Activated CD8-positive, alpha-beta memory T cell treated with anti-CD3 and anti-CD28 coated beads, Interleukin-2, amount 10 ng/mL, durations not matched to agents 7 days and 5 days (primary cell): ENCODE measurements at places on chromosomes 3 and 15.
A peak's percentile ranks its signal among the peaks of the same experiment; 100 is the strongest.

DNA sequence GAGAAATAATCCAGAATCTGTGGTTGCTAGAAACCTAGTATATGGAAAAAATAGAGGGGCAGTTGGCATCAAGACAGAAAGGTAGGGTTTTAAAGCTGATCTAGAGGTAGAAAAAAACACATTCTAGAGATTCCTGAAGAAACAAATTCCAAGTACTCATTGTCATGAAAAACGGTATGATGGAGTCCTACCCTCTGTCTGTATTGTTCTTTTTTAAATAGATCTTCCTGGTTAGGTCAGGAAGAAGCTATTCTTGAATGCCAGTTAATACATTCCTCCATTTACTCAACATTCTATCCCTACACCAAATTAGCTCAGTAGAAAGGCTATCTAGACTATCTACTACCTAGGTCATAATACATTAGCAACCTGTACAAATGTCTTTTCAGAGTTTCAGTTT lies 364.7 kb downstream of the FHIT start:
- H3K36me3 ChIP-seq: no peaks in the 10 kb centered on the region
- no peaks in the 10 kb centered on the region for H3K4me1 ChIP-seq
- no peak overlapping the region for H3K4me3 ChIP-seq

- no peak overlapping the region for H3K27ac ChIP-seq
- H3K4me3 ChIP-seq: no peak overlapping the region
- no peaks in the 10 kb centered on the region for H3K36me3 ChIP-seq
- DNase-seq: no peak
Measured at GRCh38 chr3:117524890-117525289, 815.3 kb downstream of the TUSC7 start.

DNA sequence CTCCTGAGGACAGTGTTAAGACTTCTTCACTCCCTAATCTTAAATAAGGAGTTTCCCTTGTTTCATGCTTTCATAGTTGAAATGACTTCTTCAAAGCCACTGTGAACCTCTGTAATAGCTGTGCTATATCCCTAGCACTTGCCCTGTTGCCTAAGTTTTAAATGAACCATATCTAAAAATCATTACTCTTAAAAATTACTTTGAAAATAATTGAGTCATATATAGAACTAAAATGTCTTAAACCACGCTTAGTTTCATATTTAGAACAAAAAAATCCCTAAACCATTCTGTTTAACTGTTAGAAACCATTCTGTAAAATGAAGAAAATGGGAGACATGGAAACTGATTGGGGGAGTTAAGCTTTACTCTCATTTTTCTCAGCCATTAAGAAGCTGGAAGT lies 29.8 kb downstream of the DNAJC19 start:
- H3K4me3 ChIP-seq: no peak overlapping the region
- peaks cover 68% of the 10 kb centered on the region for H3K36me3 ChIP-seq
- peaks cover 14% of the 10 kb centered on the region for H3K4me1 ChIP-seq
- DNase-seq: no peak
- peak overlapping the region; percentile 65 for H3K27ac ChIP-seq

GRCh38 chr15:71003319-71003718 lies 110.7 kb downstream of the LRRC49 start:
- H3K4me3 ChIP-seq: no peak overlapping the region
- H3K36me3 ChIP-seq: no peaks in the 10 kb centered on the region
- H3K27me3 ChIP-seq: peaks cover 5% of the 10 kb centered on the region
- H3K4me1 ChIP-seq: no peaks in the 10 kb centered on the region
- H3K27ac ChIP-seq: no peak overlapping the region
- DNase-seq: no peak

- H3K36me3 ChIP-seq: peaks cover 9% of the 10 kb centered on the region
- peak overlapping the region; percentile 14 for H3K27ac ChIP-seq
- peaks cover 13% of the 10 kb centered on the region for H3K4me1 ChIP-seq
- H3K4me3 ChIP-seq: no peak overlapping the region
Measured at GRCh38 chr15:66922608-66923007, 142.8 kb upstream of the SMAD3 start.

DNA sequence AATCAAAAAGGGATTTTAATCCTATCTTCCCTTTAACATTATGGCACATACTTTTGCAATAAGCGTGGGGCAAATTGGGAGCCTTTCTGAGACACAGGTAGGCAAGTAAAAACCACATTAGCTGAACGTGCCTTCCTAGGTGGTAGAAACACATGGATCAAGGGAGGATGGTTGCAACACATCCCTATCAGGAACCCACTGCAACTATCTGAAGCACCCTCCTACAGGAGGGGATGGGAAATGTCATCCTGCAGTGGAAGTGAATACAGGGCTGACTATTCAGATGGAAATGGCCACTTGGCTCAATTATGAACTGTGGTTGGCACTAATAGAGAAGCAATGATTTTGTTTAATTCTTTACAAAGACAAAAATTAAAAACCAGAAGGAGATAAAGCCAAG lies 826.3 kb downstream of the FHIT start:
- no peak overlapping the region for H3K4me3 ChIP-seq
- DNase-seq: no peak
- H3K27me3 ChIP-seq: peaks cover 3% of the 10 kb centered on the region
- peaks cover 2% of the 10 kb centered on the region for H3K4me1 ChIP-seq

- H3K4me3 ChIP-seq: no peak overlapping the region
- no peak overlapping the region for H3K27ac ChIP-seq
- no peaks in the 10 kb centered on the region for H3K36me3 ChIP-seq
- DNase-seq: no peak
- H3K27me3 ChIP-seq: no peaks in the 10 kb centered on the region
Measured at GRCh38 chr3:77873598-77873997, 833.7 kb downstream of the ROBO2 start.

- no peak overlapping the region for H3K4me3 ChIP-seq
- no peaks in the 10 kb centered on the region for H3K27me3 ChIP-seq
- no peak overlapping the region for H3K27ac ChIP-seq
- no peak for DNase-seq
- peaks cover 44% of the 10 kb centered on the region for H3K36me3 ChIP-seq
- peaks cover 18% of the 10 kb centered on the region for H3K4me1 ChIP-seq
Measured at GRCh38 chr3:130686833-130687232, 59.8 kb downstream of the PIK3R4 start.

DNA sequence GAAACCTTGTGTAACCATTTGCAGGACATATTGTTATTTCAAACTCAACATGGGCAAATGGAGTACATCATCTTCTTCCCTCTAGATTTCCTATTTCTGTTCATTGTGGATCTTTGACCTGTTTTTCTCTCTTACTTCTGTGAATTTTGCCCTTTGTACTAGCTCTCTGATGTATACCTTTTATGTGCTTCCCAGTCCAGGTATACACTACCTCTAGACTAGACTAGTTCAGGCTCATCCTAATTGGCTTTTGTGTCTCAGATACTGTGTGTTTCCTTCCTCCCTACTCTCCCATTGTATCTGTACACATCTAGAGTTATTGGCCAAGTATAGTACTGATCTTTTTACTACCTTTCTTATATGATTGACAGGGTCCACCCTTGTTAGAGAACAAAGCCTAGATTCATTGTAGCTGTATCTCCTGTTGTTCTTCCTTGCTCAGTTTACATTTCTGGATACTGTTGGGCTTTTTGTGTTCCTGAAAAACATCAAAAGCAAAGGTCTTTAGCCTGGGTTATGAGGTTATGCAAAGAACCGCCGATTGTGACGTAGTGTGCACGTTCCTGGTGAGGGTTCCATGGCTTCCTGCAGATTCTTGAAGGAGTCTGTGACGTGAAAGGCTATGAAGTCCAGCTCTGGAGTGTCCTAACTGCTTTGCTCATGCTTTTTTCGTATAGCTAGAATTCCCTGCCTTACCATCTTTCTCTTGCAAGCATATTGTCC lies 167.4 kb downstream of the KLHL25 start:
- peaks cover 50% of the 10 kb centered on the region for H3K36me3 ChIP-seq
- no peak for DNase-seq
- no peaks in the 10 kb centered on the region for H3K27me3 ChIP-seq
- peaks cover 67% of the 10 kb centered on the region for H3K4me1 ChIP-seq

DNA sequence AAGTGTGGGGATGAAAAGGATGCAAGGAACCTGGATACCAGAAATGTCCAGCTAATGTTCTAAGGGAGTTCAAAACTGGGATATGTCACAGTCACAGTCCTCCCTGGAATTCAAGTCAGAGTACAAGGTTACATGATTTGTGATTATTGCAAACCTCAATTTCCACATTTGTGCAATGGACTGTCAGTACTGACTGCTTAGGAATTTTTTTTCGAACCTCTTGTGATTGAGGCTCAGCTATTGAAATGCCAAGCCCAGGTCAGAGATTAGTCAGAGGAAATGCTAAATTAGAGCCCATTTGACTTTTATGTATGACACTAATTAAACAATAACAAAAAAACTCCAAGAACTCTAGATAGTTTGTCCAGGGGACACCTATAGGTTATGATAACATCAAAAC lies 210.2 kb downstream of the THSD4 start:
- H3K36me3 ChIP-seq: no peaks in the 10 kb centered on the region
- H3K27ac ChIP-seq: no peak overlapping the region
- no peak overlapping the region for H3K4me3 ChIP-seq
- no peaks in the 10 kb centered on the region for H3K4me1 ChIP-seq
- DNase-seq: no peak

DNA sequence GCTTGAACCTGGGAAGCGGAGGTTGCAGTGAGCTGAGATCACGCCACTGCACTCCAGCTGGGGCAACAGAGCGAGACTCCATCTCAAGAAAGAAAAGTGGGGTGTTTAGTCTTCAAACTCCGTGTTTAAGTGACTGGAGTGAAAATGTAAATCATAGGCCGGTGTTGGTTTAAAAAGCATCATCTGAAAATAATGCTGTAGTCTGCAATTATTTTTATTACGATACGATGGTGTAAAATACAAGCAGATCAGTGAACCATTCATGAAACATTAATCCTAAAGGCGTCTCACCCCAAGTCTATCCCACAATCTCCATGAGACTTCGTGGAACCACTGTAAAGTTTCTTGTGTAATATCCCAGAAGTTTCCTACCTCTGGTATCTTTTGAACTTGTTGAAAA lies 6.3 kb downstream of the CTNNB1 start:
- peaks cover 61% of the 10 kb centered on the region for H3K4me1 ChIP-seq
- H3K27ac ChIP-seq: no peak overlapping the region
- no peak overlapping the region for H3K4me3 ChIP-seq
- DNase-seq: no peak
- H3K27me3 ChIP-seq: no peaks in the 10 kb centered on the region
- H3K36me3 ChIP-seq: peaks cover 31% of the 10 kb centered on the region

DNA sequence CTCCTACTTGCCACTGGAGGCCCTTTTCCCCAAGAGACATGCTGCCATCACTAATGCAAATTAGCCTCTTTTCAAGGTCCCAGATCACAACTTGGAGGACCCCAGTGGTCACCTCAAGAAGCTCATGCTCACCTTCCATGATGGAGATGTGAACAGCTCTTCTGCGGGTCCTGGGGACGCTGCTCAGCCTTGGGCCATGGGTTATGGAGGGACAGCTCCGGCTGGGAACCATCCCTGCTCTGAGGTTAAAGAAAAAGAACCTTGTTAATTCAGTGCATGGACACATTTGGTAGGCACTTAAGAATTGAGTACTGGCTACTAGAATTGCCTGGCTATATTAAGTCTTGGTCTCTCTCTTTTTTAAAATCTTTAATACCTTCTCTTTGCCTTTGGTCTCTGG lies 56.8 kb downstream of the WDR76 start:
- H3K27ac ChIP-seq: no peak overlapping the region
- H3K36me3 ChIP-seq: peaks cover 36% of the 10 kb centered on the region
- DNase-seq: no peak
- H3K27me3 ChIP-seq: no peaks in the 10 kb centered on the region
- no peaks in the 10 kb centered on the region for H3K4me1 ChIP-seq
- no peak overlapping the region for H3K4me3 ChIP-seq

- H3K4me1 ChIP-seq: peaks cover 54% of the 10 kb centered on the region
- H3K36me3 ChIP-seq: peaks cover 25% of the 10 kb centered on the region
- peak overlapping the region; percentile 91 for H3K27ac ChIP-seq
- H3K27me3 ChIP-seq: no peaks in the 10 kb centered on the region
- DNase-seq: peak; percentile 71
Measured at GRCh38 chr15:31328969-31329639, 2.5 kb downstream of the KLF13 start.

GRCh38 chr15:34914317-34914716 lies 55.2 kb downstream of the AQR start:
- H3K27me3 ChIP-seq: no peaks in the 10 kb centered on the region
- peaks cover 47% of the 10 kb centered on the region for H3K36me3 ChIP-seq
- no peak overlapping the region for H3K4me3 ChIP-seq
- H3K27ac ChIP-seq: no peak overlapping the region
- no peak for DNase-seq

- no peak for DNase-seq
- no peaks in the 10 kb centered on the region for H3K27me3 ChIP-seq
- H3K4me3 ChIP-seq: no peak overlapping the region
- peak overlapping the region; percentile 23 for H3K27ac ChIP-seq
- peaks cover 18% of the 10 kb centered on the region for H3K4me1 ChIP-seq
- peaks cover 23% of the 10 kb centered on the region for H3K36me3 ChIP-seq
Measured at GRCh38 chr3:161035711-161036110, 69.4 kb downstream of the B3GALNT1 start.

- no peaks in the 10 kb centered on the region for H3K27me3 ChIP-seq
- DNase-seq: no peak
- H3K36me3 ChIP-seq: no peaks in the 10 kb centered on the region
- no peaks in the 10 kb centered on the region for H3K4me1 ChIP-seq
- no peak overlapping the region for H3K4me3 ChIP-seq
Measured at GRCh38 chr15:96746665-96747064, 416.2 kb downstream of the NR2F2 start.

DNA sequence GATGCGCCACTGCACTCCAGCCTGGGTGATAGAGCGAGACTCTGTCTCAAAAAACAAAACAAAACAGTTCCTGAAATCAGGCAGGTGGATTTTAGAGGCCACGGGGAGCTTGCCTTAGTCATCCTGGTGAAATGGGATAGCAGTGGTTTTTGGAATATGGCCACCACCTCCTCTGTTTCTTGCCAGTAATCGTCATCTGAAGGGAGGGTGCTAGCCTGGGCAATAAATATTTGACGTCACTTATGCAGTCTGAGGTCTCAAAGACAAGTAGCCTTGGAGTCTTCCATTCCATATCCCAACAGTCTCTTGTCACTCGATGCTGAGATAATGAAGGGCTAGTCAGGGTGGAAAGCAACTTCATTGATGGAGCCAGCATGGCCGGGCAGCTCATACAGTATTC lies 55.2 kb downstream of the KCNAB1 start:
- no peaks in the 10 kb centered on the region for H3K36me3 ChIP-seq
- DNase-seq: no peak
- no peak overlapping the region for H3K27ac ChIP-seq
- H3K4me3 ChIP-seq: no peak overlapping the region
